ENCODE measurements at places on chromosomes 13 and 19.

DNA sequence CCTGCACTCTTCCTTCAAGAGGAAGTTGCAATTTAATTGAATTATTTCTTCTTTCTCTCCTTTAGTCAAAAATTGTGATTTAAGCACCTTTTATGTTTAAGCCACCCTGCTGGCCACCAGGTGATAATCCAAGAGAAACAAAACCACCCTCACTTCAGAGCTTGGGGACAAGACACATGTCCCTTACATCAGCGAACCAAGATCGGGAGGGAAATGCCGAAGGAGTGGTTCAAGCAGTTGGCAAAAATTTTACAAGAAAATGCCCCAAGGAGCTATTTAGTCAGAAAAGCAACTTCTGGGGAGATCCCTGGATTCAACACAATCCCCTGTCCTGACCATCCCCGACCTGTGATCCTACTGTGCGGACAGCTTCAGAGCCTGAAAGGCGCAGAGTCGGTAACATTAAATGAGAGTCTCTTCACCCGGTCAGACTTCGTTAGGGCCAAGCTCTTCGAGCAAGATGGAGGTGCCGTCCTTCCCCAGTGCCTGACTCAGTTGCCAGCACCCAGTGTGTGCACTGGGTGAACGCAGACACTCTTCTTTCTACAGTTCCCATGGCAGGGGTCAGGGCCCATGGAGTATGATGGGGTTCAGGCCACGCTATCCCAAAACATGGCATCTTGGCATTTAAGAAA lies 78.6 kb upstream of the TM9SF2 start:
- peak; percentile 17 for DNase-seq

- no peak for DNase-seq
These were observed 52.2 kb downstream of the ATP11A start for GRCh38 chr13:112741835-112742570.

DNA sequence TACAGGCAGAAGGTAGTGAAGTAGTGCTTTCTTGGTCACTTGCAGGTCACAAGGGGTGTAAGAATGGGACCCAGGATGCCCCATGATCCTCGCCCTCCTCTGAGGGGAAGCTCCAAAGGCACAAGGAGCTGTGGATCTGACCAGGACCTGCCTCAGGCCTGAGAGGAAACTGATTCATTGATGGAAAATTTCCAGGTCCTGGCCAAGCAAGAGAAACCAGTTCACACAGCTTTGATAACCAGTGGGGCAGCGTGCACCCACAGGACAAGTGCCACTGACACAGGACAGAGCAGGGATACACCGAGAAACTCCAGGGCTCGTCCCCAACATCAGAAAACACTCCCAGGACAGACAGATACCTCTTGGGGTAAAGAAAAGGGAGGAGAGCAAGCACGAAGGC lies 177.1 kb downstream of the RBM26 start:
- DNase-seq: peak; percentile 86

GRCh38 chr13:43472980-43473379 lies 313.8 kb downstream of the ENOX1 start:
- DNase-seq: no peak

GRCh38 chr13:51844862-51845573 lies at the start of gene TMEM272:
TSS of gene TMEM272 (minus strand) at chr13:51845177. CDS start at chr13:51838530, 6,647 bp downstream.
- peak; percentile 78 for DNase-seq

- DNase-seq: no peak
These were observed 177.6 kb upstream of the TMTC4 start for GRCh38 chr13:100852146-100852545.
